ENCODE measurements at places on chromosomes 5 and 9.

DNA sequence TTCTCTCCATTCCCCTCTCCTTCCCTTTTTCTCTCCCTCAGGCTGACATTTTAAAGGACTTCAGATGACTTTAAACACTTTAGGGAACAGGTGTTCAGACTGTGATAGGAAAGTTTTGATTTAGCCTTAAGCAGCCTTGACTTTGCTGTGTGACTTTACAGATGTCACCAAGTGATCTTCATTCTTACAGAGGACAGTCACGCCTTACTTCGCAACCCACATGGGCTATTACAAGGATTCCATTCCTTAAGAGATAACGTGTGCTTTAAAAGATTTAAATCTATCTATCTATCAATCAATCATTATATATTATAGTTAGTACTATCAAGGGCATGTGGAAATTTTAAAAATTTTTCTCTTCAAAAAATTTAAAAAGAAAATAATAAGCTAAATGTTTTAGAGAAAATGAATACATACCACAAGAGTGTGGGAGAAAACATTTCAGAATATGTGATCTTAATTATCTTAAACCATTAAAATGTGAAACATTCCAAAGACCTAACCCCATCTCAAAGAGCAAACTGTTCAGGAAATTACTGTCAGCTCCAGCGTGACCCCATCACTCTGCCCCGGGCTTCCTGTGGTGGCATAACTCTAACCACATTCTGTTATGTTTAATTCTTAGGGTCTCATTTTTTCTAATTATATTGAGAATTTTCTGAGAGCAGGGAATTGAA lies 530.5 kb downstream of the SEMA5A start:
- H3K27me3 ChIP-seq = no peaks in the 10 kb centered on the region
- H3K4me3 ChIP-seq = no peak overlapping the region
- no peaks in the 10 kb centered on the region for H3K36me3 ChIP-seq

- peaks cover 9% of the 10 kb centered on the region for H3K4me1 ChIP-seq
- H3K27me3 ChIP-seq = peaks cover 28% of the 10 kb centered on the region
- peaks cover 7% of the 10 kb centered on the region for H3K36me3 ChIP-seq
- DNase-seq = no peak
- H3K4me3 ChIP-seq = no peak overlapping the region
Observed at GRCh38 chr5:95615164-95615467, 4.8 kb upstream of the GPR150 start.

- H3K4me1 ChIP-seq = peaks cover 49% of the 10 kb centered on the region
- DNase-seq = no peak
- peak overlapping the region; percentile 36 for H3K27ac ChIP-seq
- H3K4me3 ChIP-seq = peak overlapping the region; percentile 7
Observed at GRCh38 chr9:121725008-121725775, 73.8 kb downstream of the DAB2IP start.

- H3K4me1 ChIP-seq = no peaks in the 10 kb centered on the region
- H3K27me3 ChIP-seq = no peaks in the 10 kb centered on the region
- H3K4me3 ChIP-seq = no peak overlapping the region
- DNase-seq = no peak
- H3K27ac ChIP-seq = peak overlapping the region; percentile 12
Observed at GRCh38 chr9:95218773-95219172, 98.7 kb downstream of the FANCC start.

DNA sequence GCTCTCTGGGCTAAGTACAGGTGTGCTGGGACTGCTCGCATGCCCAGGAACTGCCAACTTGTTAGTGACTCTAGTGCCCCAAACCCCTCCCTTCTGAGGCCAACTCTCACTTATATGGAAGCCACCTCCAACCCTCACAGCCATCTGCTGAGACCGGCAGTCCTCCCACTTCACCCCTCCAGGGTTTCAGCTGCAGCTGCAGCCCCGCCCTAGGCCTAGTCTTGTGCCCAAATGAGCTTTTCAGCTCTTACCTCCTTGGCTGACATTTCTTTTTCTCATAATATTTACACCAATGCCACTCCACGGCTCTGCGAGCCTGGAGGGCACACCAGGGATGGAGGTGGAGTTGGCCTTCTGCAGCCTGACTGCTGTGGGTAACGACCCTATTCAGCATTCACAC lies 166.6 kb downstream of the ROR2 start:
- H3K27ac ChIP-seq = no peak overlapping the region
- DNase-seq = no peak
- H3K36me3 ChIP-seq = peaks cover 11% of the 10 kb centered on the region
- H3K4me1 ChIP-seq = peaks cover 43% of the 10 kb centered on the region

DNA sequence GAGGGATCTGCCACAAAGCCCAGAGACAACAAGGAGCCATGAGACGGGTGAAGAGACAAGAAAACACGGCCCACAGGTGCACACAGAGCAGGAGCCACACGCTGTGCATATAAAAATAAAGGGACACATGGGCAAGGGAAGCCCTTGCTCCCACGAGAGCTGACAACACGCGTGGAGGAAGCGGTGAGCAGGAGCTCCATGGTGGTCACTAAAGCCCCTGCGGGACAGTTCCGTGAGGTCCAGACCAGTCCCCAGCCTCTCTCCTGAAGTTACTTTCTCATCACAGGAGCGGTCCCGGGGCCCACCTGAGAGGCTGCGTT lies 90.7 kb downstream of the CAMSAP1 start:
- no peaks in the 10 kb centered on the region for H3K27me3 ChIP-seq
- H3K27ac ChIP-seq = no peak overlapping the region
- no peak overlapping the region for H3K4me3 ChIP-seq
- no peak for DNase-seq

- H3K4me1 ChIP-seq = peaks cover 26% of the 10 kb centered on the region
- peaks cover 15% of the 10 kb centered on the region for H3K36me3 ChIP-seq
- no peak overlapping the region for H3K4me3 ChIP-seq
- no peaks in the 10 kb centered on the region for H3K27me3 ChIP-seq
- H3K27ac ChIP-seq = no peak overlapping the region
Observed at GRCh38 chr9:120630333-120630732, 50.4 kb upstream of the CDK5RAP2 start.

- H3K27me3 ChIP-seq = no peaks in the 10 kb centered on the region
- H3K4me3 ChIP-seq = no peak overlapping the region
Observed at GRCh38 chr5:72245951-72246532, 74.0 kb downstream of the MRPS27 start.

- H3K36me3 ChIP-seq = no peaks in the 10 kb centered on the region
- H3K4me3 ChIP-seq = no peak overlapping the region
- H3K4me1 ChIP-seq = no peaks in the 10 kb centered on the region
- H3K27ac ChIP-seq = no peak overlapping the region
- peaks cover 38% of the 10 kb centered on the region for H3K27me3 ChIP-seq
Observed at GRCh38 chr5:123116058-123116457, 27.0 kb downstream of the PRDM6 start.

DNA sequence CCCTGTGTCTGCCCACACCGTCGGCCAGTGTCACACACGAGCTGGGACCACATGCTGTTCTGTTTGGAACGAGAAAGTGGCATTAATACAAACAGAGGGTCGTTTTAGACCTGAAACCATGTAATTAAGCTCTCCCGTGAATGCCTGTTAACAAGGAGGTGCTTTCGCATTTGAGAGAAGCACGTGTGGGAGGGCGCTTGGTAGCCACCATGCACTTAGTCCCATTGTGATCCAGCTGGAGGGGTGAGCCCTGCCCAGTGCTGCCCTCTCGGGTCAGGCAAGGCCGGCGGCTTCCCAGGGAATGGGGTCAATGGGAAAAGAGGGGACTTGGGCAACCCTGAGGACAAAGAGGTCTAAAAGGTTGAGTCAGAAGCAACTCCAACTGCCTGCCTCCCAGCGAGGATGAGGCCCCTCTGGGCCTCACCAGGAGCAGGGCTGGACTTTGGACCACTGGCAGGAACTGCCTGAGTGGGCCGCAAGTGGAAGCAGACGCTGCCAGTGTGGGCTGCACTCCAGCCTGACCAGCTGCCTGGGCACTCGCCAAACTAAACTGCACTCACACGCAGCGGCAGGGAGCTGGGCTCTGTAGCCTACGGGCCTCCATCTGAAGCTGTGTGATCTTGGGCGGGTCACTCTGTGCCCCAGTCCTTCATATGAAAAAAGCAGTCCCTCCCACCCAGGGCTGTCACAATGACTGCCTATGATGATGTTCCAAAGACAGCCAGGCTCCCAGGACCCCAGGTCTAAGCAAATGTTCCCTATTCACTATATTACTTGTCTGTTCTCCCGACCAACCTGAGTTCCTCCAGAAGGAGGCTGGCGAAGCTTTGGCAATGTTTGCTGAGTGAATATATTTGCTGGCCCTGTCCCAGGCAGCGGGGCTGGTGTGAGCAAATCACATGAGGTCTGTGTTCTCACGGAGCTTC lies 195.7 kb downstream of the CDK5RAP2 start:
- H3K27ac ChIP-seq = peak overlapping the region; percentile 43
- H3K4me1 ChIP-seq = peaks cover 17% of the 10 kb centered on the region
- no peak for DNase-seq

GRCh38 chr9:87595610-87596009 lies 97.9 kb downstream of the DAPK1 start:
- no peak overlapping the region for H3K4me3 ChIP-seq
- DNase-seq = no peak
- peaks cover 3% of the 10 kb centered on the region for H3K36me3 ChIP-seq

- no peak overlapping the region for H3K4me3 ChIP-seq
- DNase-seq = no peak
- no peak overlapping the region for H3K27ac ChIP-seq
- no peaks in the 10 kb centered on the region for H3K4me1 ChIP-seq
- H3K27me3 ChIP-seq = no peaks in the 10 kb centered on the region
- no peaks in the 10 kb centered on the region for H3K36me3 ChIP-seq
Observed at GRCh38 chr9:12764150-12764549, 10.7 kb upstream of the LURAP1L start.

GRCh38 chr9:111852291-111852690 lies 44.3 kb upstream of the UGCG start:
- DNase-seq = no peak
- H3K27ac ChIP-seq = no peak overlapping the region
- H3K4me1 ChIP-seq = no peaks in the 10 kb centered on the region
- H3K36me3 ChIP-seq = no peaks in the 10 kb centered on the region

DNA sequence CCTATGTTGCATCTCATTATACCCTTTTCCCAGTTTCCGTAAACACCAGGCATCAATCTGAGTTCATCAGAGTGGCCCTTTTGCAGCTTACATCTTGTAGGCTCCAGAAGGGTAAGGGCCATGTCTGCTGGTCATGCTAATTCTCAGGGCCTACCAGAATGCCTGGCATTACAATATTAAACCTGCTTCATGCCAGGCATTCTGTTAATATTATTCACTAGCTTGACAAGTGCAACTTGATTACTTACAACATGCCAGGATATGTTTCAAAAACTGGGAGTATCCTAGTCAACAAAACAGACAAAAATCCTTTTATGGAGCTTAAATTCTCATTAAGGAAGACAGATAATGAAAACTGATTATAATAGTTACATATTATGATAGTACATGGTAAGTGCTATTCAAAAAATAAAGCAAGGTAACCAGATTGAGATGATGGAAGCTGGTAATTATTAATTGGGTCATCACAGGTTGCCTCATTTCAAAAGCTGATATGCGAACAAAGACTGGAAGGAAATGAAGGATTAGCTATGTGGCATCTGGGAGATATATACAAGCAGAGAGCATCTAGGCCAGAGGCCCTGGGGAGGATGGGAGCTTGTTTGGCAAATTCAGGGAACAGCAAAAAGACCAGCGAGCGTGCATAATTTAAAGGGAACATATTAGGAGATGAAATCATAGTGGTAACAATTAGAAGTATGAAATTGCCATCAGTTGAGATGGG lies 406.3 kb downstream of the DMRT2 start:
- no peaks in the 10 kb centered on the region for H3K36me3 ChIP-seq
- no peak for DNase-seq
- no peak overlapping the region for H3K4me3 ChIP-seq
- peaks cover 16% of the 10 kb centered on the region for H3K27me3 ChIP-seq
- peaks cover 10% of the 10 kb centered on the region for H3K4me1 ChIP-seq

GRCh38 chr5:57741336-57741735 lies 258.7 kb upstream of the ACTBL2 start:
- H3K27me3 ChIP-seq = no peaks in the 10 kb centered on the region
- no peak overlapping the region for H3K27ac ChIP-seq
- H3K4me1 ChIP-seq = peaks cover 10% of the 10 kb centered on the region
- H3K4me3 ChIP-seq = no peak overlapping the region
- no peak for DNase-seq

GRCh38 chr9:97806721-97807120 lies 46.3 kb upstream of the FOXE1 start:
- no peaks in the 10 kb centered on the region for H3K36me3 ChIP-seq
- H3K27ac ChIP-seq = no peak overlapping the region
- no peaks in the 10 kb centered on the region for H3K4me1 ChIP-seq
- peaks cover 68% of the 10 kb centered on the region for H3K27me3 ChIP-seq
- no peak overlapping the region for H3K4me3 ChIP-seq
- DNase-seq = no peak

GRCh38 chr9:135343837-135344522 lies 135.6 kb upstream of the PPP1R26 start:
- peaks cover 32% of the 10 kb centered on the region for H3K4me1 ChIP-seq
- peak; percentile 86 for DNase-seq
- peak overlapping the region; percentile 27 for H3K27ac ChIP-seq

- H3K36me3 ChIP-seq = no peaks in the 10 kb centered on the region
- DNase-seq = no peak
- peaks cover 8% of the 10 kb centered on the region for H3K27me3 ChIP-seq
Observed at GRCh38 chr9:75869236-75869635, 21.2 kb upstream of the PCSK5 start.

DNA sequence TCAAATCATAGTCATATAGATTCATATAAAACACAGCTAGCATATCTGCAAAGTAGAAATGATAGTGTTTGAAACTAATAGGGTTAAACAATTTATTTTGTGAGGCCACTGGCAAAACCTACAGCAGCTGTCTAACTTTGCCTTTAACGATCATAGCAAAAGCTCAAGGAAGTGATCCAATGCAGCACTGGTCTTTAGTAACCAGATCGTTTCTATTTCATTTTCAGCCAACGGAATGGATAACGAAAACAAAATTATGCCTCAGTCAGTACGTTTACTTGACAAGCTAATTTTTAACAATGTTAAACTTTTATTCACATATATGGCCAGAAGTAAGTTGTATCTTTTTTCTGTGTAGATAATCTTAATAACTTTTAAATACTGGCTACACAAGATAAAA lies 17.7 kb downstream of the MLLT3 start:
- no peak for DNase-seq
- no peaks in the 10 kb centered on the region for H3K36me3 ChIP-seq
- H3K27ac ChIP-seq = no peak overlapping the region
- H3K4me3 ChIP-seq = no peak overlapping the region
- peaks cover 53% of the 10 kb centered on the region for H3K4me1 ChIP-seq

GRCh38 chr5:132394667-132395259 lies 25.3 kb downstream of the SLC22A5 start:
- no peaks in the 10 kb centered on the region for H3K4me1 ChIP-seq
- H3K27ac ChIP-seq = no peak overlapping the region
- no peaks in the 10 kb centered on the region for H3K36me3 ChIP-seq
- H3K27me3 ChIP-seq = peaks cover 4% of the 10 kb centered on the region
- no peak overlapping the region for H3K4me3 ChIP-seq
- DNase-seq = no peak

DNA sequence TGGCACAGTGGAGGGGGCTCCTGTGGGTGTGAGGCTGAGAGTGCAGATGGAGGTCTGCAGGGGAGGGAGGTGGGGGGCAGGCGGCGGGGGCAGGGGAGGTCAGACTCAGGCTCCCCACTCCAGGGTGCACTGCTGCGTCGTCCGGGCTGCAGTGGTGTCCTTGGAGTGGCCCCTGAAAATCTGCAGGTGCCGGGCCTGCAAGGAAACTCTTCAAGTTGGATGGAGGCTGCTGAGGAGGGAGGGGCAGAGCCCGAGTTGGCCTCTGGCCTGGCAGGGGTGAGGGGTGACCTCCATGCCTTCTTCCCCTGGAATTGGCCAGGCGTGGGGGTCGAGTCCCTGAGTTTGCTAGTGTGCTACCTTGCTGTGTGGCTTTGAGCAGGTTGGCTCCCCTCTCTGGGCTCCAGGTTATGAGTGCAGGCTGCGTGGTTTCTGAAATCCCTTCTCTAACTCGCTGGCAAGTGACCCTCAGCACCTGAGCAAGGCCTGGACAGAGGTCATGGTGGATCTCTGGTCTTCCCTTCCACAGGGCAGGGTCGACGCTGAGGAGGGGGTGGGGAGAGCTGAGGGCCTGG lies 888 bp downstream of the ADAMTSL2 start:
- H3K27me3 ChIP-seq = peaks cover 15% of the 10 kb centered on the region
- no peak for DNase-seq
